Effector CD4-positive, alpha-beta T cell (primary cell): ENCODE measurements at places on chromosomes 7 and 10.
A peak's percentile ranks its signal among the peaks of the same experiment; 100 is the strongest.

DNA sequence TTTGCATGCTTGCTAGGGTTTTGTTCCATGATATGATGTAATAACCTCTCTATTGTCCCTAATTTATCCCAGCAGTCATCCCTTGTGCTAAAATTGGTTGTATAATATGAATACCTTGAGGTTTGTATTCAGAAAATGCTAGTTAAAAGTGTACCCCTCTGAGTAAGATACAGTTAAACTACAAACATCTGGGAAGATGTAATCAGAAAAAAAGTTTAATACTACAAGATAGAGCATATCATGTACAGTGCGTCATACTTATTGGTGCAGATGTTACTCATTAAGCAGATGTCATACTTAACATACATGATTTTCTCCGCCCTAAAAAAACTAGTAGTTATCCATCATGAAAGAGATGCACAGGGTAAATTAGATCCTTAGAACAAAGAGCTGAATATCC lies 336.1 kb upstream of the KCND2 start:
- no peak for DNase-seq

DNA sequence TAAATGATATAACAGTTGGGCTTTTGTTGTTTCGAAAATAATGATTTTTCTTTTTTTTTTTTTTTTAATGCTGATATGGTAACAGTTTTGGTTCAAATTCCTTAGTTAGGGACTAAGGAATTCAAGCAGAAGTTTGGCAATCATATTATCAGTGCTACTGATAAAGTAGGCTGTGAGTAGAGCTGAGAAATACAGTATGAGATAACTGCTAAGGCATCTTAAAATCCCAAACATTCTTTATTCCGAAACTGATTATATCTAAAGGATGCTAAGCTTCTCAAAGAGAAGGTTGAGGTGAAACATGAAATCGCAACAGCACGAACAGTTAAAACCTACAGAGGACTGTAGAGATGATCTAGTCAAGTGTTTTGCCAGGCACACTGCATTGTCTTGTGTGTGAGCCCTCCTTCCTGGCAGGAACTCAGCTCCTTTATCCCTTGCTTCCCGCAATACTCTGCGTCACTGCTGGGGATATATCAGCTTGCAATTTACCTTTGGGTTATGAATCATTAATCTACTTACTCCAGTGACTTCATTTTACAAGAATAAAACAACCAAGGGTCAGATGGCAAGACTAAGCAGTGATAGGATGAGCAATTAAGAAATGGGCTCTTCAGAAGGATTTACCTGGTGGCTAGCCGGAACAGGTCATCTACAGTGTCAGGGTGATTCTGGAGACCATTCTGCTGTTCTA lies 36.7 kb downstream of the IRF5 start:
- DNase-seq: no peak

DNA sequence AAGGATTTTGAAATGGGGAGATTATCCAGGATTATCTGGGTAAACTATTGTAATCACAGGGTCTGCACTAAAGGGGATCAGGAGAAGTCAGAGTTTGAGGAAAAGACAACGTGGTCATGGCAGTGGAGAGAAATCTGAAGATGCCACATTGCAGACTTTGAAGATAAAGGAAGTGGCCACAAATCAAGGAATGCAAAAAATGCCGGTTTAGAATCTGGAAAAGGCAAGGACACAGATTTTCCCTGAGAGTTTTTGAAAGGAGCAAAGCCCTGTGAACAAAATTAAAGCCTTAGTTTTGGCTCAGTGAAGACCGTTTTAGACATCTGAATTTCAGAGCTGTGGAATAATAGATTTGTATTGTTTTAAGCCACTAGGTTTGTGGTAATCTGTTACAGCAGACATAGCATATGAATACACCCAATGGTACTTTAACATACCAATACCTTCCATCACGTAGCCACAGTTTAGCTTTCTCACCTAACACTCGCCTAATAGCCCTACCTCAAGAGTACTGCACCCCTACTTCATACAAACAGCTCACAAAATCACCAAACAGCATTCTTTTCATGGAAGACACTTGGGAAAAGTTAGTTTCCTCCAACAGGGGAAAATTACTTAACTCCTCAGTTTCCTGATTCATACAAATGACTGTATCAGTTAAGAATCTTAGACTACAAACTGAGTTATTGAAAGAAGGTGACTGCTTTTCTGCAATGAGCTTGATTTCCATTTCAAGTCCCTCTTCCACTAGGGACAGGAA lies 446.5 kb downstream of the INHBA start:
- no peak for DNase-seq

DNA sequence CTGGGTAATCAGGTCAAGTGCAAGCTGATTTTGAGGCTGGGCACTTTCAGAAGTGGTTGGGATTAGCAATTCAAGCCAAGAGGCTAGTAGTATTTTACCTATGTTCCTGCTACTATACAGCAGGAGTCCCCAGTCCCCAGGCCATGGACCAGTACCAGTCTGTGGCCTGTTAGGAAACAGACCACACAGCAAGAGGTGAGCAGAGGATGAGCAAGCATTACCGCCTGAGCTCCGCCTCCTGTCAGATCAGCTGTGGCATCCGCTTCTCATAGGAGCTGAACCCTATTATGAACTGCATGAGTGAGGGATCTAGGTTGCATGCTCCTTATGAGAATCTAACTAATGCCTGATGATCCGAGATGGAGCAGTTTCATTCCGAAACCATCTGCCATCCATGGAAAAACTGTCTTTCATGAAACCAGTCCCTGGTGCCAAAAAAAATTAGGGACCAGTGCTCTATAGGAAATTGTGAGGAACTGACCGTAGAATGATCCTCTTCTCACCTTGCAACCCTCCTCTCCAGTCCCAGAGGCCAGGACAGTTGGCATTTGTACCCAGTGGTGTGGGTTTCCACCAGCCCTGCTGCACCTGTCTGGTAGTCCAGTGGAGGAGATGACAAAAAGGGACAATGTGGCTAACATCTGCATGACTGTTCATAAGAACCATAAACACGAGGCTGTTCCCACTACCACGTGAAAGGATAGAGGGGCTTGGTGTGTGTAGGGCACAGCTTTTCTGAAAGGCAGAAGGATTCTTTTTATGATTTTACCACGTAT lies 172.5 kb downstream of the KIAA1217 start:
- DNase-seq: no peak

GRCh38 chr7:42414028-42414427 lies 177.0 kb upstream of the GLI3 start:
- DNase-seq: no peak

- DNase-seq: no peak
Observed at GRCh38 chr7:22140578-22140977, 194.9 kb upstream of the CDCA7L start.

GRCh38 chr7:103593691-103594090 lies 147.7 kb upstream of the SLC26A5 start:
- no peak for DNase-seq

DNA sequence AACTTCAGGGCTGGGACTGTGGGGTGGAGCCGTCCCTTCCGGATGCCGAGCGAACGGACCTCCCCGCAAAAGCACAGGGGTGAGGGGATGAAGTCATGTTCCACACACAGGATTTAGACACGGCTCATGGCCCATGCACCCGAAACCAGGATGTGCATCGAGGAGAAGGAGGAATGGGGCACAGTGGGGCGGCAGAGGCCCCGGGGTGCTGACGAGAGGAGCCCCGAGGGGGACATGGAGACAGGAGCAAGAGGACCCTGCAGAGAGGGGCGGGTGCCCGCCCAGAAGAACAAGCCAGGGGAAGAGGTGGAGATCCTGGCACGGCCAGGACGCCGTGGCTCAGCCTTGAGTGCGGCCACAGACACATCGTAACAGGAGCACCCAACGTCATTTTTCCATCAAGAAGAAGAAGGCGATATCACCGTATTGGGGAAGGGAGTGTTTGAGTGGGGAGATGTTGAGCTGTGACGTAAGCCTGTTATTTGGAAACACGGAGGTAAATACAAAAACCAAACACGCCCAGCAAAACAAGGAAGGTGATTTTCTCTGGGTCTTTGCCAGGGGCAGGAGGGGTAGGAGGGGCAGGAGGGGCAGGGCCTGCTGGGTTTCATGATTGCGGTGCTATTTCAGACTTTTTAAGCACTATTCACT lies 25.3 kb upstream of the FOXL3 start:
- DNase-seq: no peak

DNA sequence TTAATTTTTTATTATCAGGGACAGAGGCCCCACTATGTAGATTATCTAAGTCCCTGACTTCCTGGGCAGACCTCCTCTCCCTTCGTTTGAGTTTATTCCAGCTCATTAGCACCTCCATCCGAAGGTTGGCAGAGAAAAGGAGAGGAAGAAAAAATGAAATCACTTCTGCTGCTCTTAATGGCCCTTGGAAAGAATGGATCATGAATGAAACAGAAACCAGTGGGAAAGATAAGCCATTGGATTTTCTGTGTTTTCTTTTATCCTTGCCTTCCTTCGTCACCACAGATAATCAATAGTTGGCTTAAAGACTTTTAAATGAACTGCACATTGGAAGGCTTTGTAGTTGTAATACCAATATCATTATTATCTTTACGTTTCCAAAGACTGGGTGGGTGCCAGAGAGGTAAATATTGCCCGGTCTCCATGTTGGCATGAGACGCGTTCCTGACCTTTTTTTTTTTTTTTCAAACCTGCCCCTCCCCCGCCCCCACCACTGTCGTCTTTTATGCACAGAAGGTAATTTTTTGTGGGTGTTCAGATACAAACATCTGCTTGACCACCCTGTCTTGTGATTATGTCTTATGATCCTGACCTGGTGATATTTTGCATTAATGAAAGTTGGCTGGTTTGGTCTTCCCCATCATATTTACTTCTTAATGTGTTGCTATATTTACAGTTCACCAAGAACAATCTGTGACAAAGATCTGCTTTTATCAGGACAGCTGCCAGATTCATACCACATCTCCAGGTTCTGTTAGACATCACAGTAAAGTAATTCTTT lies 116.8 kb downstream of the ARID5B start:
- DNase-seq: no peak

GRCh38 chr7:140062528-140063299 lies at the start of gene PARP12:
PARP12 (minus strand) TSS chr7:140062951; CDS start chr7:140062847, 104 bp downstream.
- peak; percentile 80 for DNase-seq

DNA sequence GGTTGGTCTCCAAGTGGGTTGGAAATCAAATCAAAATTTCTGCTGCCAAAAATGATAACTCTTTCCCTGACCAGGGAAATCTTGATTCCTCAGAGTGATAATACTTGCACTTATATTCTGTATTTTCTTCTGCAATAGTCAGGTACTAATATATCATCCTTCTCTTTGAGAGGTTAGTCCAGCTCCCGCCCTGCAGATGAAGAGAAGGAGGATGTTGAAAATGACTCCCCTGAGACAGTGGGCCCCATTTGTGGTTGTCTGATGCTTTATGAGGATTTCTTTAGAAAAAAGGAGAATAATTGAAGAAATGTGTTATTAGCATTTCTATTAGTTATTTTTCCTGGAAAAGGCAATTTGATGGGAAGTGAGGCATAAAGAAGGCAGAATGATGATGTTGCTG lies 213.0 kb downstream of the SEC23IP start:
- no peak for DNase-seq

DNA sequence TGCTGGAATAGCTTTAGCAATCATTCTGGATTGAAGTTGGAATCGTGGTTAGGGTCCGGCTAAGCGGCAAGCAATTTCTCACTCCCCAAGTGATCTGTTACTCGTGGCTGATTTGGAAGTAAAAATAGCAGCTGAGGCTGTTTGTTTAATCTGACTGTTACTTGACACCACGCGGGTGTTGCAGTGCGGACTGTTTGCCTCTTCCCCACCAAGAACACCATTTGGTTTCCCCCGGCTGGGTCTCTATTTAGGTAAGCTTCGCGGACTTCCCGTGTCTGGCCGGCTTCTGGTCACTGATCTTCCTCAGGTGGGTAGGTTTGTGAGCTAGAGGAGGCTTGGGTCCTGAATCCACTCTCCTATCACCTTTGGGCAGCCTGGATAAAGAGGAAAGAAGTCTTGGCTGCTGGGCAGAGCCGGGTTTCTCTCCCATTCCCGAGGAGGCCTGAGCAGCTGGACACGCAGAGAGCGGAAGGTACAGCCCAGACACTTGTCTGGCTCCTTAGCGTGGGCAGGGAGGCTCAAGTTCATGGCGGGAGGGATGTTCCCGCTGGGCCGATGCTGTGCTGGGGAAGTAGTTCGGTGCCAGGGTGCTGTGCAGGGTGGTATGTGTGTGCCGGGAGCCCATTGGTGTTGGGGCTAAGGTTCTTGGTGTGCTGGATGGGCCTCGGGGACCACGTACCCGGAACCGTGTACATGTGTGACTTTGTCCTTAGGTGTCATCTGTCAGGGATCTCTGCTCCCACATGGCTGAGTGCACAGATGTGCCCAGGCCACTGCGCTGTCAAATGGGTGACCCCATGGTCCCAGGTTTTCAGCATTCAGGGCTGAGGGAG lies at the start of gene C10orf71:
Gene C10orf71 (plus strand): TSS at position 188 of the 833 bp plus-strand sequence. CDS start 23,376 bp downstream, outside the sequence.
- DNase-seq: no peak

GRCh38 chr10:3563298-3563697 lies 221.7 kb downstream of the KLF6 start:
- DNase-seq: no peak

DNA sequence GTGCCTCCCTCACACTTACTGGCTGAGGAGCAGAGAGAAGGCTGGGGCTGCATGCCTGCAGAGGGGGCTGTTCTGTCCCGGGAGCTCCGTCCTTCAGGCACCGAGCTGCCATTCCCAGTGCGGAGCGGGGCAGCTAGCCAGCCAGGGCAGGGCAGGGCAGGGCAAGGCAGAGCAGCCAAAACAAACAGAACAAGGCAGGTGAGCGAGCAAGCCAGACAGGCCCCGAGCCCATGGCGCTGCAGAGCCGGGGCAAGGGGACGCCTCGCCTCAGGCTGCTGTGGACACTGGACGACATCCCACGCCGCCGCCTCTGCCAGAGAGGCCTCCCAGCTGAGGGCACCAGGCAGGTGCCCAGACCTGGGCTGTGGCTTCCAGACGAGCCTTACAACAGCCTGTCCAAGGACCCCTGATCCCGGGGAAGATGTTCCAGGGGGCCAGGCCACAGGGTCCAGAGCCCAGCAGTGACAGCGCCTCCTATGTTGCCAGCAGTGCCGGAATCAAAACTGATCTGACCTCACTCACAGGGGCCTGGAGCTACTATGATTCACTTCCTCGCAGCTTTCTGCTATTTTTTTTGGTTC lies 8.2 kb upstream of the NDST2 start:
- DNase-seq: no peak

GRCh38 chr7:143391462-143392404 lies 10.6 kb downstream of the ZYX start:
- DNase-seq: no peak

GRCh38 chr10:80900661-80901060 lies 363.0 kb downstream of the SH2D4B start:
- no peak for DNase-seq

GRCh38 chr7:5709347-5709950 lies 72.0 kb downstream of the RNF216 start:
- DNase-seq: no peak

GRCh38 chr7:1130021-1130990 lies 29.7 kb downstream of the ZFAND2A start:
- DNase-seq: no peak
